ENCODE measurements at places on chromosomes 1 and 21. TPM values are rescaled to one million over a fixed set of nuclear protein-coding genes. Genes with fewer than 3 reads are reported as not detected.

- H3K4me1 ChIP-seq, result peaks cover 56% of the 10 kb centered on the region
- no peak overlapping the region for H3K4me3 ChIP-seq
- H3K27ac ChIP-seq, result peak overlapping the region; percentile 88
- H3K36me3 ChIP-seq, result no peaks in the 10 kb centered on the region
Measured at GRCh38 chr1:209641832-209642172, 10.4 kb downstream of the LAMB3 start.

Gene CD101
- total RNA-seq, result not detected

DNA sequence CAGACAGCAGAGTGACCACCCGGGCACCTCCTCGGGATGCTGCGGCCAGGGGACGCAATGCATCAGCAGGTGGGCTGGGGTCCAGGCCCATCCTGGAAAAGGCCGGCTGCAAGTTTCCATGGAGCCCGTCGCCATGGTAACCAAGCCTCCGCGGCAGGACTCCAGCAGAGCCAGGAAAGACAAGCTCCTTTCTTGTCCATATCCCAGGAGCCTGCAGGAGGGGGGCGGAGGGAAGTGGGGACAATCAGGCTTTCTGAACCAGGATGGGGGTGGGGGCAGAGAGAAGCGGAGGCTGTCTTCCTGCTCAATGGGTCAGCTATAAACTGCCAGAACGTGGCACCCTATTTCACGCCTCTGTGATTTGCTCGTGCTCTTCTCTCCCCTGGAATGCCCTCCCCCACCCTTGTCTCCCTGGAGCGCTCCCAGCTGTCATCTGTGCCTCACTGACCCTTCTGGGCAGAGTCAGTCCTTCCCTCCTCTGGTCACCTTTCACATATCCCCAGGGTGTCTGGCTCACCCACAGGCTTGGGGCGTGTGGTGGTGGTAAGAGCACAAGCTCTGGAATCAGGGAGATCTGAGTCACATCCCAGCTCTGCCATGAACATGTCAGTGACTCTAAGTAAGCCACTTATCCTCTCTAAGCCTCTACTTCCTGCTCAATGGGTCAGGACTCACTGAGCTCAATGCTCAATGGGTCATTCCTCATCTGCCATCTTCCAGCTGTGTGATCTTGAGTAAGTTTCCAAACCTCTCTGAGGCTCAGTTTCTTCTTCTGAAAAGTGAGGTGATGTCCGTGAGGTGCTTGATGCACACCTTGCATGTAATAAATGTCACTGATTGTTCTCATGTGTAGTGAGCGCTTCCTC, 58.9 kb upstream of the LAPTM5 start:
- no peaks in the 10 kb centered on the region for H3K27me3 ChIP-seq
- no peak for DNase-seq
- H3K4me3 ChIP-seq, result no peak overlapping the region
- H3K27ac ChIP-seq, result no peak overlapping the region

GRCh38 chr21:31124010-31124409, 85.7 kb upstream of the KRTAP19-8 start:
- DNase-seq, result no peak
- no peaks in the 10 kb centered on the region for H3K4me1 ChIP-seq
- H3K27me3 ChIP-seq, result no peaks in the 10 kb centered on the region
- no peak overlapping the region for H3K27ac ChIP-seq
- no peak overlapping the region for H3K4me3 ChIP-seq

Gene GREM2
- 0.75 TPM for total RNA-seq

GRCh38 chr1:115437196-115437595, 99.1 kb upstream of the NGF start:
- no peak for DNase-seq
- no peaks in the 10 kb centered on the region for H3K27me3 ChIP-seq
- no peaks in the 10 kb centered on the region for H3K36me3 ChIP-seq
- no peaks in the 10 kb centered on the region for H3K4me1 ChIP-seq

Gene NBL1
- 18.8 TPM for total RNA-seq

DNA sequence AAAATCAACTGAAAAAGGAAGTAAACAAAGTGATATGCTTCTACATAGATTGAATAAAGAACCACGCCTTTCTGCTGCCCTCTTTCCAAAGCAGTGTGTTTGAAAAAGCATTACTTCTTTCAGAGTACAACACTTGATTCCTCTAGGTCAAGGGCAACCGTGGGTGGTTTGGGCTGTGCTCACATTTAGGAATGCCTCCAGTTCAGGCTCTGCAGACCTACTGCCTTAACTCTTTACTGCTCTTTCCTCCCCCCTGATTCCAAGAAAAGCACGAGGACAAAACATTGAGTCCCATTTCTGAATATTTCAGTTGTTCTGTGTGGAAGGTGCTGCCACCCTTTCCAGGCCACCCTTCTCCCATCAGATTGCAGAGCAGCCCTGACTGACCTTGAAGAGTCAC, 45.2 kb downstream of the ADAMTS1 start:
- peak overlapping the region; percentile 57 for H3K27ac ChIP-seq
- no peak for DNase-seq
- H3K36me3 ChIP-seq, result no peaks in the 10 kb centered on the region
- no peak overlapping the region for H3K4me3 ChIP-seq
- no peaks in the 10 kb centered on the region for H3K27me3 ChIP-seq
- peaks cover 12% of the 10 kb centered on the region for H3K4me1 ChIP-seq

DNA sequence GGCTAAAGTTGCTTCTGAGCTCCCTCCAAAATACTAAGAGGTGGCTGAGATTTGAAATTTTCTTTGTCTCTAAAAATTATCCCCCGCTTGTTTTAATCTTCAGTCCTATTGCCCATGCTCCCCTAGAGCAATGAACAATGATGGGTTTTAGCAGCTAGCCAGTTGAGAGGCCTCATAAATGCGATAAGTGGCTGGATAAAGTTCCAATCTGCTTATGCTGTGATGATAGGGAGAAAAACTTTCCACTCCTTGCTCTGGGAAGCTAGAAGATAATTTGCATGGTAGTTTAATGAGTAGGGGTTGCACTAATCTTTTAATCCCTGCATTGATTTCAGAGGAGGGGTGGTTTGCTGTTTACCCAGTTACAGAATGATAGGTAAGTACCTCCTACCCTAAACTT, 9.6 kb upstream of the PRPF3 start:
- H3K27ac ChIP-seq, result no peak overlapping the region
- H3K27me3 ChIP-seq, result no peaks in the 10 kb centered on the region
- H3K4me1 ChIP-seq, result no peaks in the 10 kb centered on the region

Gene SERPINC1
- total RNA-seq, result 2.2 TPM

Gene HMGCS2
- 2.2 TPM for total RNA-seq

Gene LRRN2
- total RNA-seq, result 0.46 TPM

DNA sequence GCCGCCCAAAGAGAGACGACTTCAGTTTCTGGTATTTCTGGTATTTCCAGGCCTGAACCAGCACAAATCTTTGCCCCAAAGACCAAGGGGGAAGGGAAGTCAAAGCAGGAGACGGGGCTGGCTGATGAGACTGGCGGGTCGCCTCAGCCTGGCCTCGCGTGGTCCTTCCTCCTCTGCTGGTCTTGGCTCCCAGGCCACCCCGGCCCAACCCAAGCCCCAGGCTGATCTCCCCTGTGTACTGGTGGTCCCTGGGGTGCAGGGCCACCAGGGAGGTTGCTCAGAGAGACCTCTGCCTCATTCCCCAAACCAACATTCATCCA, 19.9 kb downstream of the WNT4 start:
- no peaks in the 10 kb centered on the region for H3K27me3 ChIP-seq
- no peak overlapping the region for H3K4me3 ChIP-seq
- H3K4me1 ChIP-seq, result no peaks in the 10 kb centered on the region
- H3K36me3 ChIP-seq, result no peaks in the 10 kb centered on the region
- DNase-seq, result no peak

DNA sequence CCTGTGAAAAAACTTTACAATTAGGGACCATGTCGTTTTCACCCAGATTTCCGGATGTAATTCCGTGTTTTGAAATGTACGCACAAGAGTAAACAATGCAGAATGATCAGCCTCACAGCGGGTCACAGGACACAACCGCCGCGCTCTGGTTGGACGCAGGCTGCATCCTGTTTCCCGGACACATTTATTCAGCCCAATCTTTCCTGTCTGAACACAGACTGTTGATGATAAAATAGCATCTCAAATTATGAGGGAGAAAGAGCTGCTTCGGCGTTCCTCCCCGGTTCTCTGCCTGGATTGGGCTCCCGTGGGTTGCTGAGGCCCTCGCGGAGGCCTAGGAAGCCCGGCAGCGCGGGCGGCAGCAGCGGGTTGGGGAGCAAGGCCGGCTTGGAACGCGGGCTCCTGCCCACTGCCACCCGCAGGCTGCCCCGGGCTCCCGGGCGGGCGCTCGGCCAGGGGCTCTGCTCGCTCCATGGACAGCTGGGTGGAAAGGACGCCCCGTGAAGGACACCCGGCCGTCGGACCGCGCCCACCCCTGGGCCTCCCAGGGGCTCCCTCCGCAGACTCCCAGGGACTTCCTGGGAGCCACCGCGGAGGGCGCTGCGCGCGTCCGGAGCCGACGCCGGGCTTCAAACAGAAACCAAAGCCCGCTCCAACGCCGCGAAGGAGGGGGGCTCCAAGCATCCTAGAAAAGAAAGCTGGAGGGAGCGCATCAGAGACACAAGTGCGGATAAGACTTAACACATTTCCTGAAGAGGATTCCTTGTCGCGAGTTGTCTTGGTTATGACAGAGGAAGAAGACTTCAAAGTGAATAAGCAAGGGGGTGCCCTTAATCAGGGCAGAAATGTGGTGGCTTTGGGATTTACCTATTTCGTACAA, 122.3 kb downstream of the ESRRG start:
- peak; percentile 70 for DNase-seq
- H3K36me3 ChIP-seq, result no peaks in the 10 kb centered on the region
- no peaks in the 10 kb centered on the region for H3K27me3 ChIP-seq
- H3K4me3 ChIP-seq, result peak overlapping the region; percentile 86
- peaks cover 13% of the 10 kb centered on the region for H3K4me1 ChIP-seq

DNA sequence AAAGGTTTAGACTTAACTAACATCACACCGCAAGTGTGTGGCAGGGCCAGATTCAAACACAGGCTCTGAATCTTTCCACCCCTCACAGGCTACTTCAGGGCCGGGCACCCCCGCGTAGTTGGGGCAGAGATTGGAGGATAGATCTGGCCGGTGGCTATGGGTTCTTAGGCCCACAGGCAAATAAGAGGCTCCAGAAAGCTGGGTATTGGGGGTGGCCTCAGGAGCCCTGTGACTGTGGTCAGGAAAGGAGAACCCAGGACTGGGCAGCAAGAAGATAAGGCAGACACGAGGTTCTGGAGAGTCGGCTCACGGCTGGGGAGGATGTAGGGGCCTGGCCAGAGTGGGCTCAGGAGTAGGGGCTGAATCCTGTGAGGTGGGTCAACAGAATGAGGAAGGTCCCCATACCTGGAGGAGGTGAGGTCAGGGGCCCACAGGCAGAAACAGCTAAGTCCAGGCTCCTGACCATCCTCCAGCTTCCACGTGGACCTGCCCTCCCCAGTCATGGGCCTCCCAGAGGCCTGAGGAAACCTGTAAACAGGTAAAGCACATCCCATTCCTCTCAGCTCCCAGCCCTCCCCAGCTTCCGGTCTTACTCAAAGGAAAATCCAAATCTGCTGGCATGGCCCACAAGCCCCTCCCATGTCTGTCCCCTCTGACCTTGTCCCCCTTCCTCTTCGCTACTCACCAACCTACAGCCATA, 306.2 kb downstream of the MATN1 start:
- DNase-seq, result no peak
- no peaks in the 10 kb centered on the region for H3K4me1 ChIP-seq
- no peak overlapping the region for H3K4me3 ChIP-seq
- no peaks in the 10 kb centered on the region for H3K27me3 ChIP-seq

Gene CIART
- total RNA-seq, result 11.3 TPM

Gene FLG2
- not detected for total RNA-seq
